Activated T-cell treated with anti-CD3 and anti-CD28 coated beads, Interleukin-2, amount 50 U/mL, for 72 hours (primary cell): ENCODE measurements at places on chromosomes 3 and 15.
A peak's percentile ranks its signal among the peaks of the same experiment; 100 is the strongest.

DNA sequence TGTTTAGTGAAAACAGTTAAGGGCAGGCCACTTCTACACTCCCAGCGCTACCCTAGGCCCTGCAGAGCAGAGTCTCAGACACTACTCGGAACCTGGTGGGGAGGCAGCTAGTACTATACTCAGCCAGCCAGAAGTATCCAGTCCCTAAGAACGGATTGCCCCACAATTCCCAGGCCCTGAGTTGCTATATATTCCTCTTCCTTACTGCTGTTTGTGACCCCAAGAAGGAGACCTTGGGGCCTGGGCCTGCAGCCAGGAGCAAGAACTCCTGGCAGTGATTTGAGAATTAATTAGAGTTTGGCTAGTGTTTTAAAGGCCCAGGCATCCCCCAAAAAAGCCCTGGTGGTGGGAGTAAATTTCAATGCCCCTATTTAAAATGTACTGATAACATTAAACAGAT, 87.7 kb downstream of the RBPMS2 start:
- no peak for DNase-seq

GRCh38 chr3:180183346-180183745, 146.6 kb upstream of the PEX5L start:
- no peak for DNase-seq

DNA sequence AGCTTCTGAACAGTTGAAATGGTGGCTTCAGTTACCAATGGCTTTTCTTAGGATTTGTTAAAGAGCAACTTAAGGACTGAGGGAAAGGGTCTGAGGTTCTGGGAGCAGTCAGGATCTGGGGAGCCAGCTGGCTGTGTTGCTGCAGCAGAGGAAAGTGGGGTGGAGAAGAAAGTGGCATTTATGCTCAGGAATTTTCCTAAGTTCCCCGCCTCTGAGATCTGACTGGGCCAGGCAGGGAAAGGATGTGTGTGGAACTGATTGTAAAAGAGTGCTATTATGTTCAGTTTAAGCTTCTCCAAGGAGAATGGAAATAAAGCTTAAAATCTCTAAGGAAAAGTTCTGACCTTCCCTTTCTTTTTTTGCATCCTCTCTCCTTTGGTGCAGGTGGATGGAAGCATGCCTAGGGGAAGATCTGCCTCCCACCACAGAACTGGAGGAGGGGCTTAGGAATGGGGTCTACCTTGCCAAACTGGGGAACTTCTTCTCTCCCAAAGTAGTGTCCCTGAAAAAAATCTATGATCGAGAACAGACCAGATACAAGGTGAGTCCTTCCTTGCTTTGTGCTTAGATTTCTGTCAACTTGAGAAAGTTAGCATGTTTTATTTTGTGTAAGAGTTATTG, 37.8 kb downstream of the IQGAP1 start:
- no peak for DNase-seq

DNA sequence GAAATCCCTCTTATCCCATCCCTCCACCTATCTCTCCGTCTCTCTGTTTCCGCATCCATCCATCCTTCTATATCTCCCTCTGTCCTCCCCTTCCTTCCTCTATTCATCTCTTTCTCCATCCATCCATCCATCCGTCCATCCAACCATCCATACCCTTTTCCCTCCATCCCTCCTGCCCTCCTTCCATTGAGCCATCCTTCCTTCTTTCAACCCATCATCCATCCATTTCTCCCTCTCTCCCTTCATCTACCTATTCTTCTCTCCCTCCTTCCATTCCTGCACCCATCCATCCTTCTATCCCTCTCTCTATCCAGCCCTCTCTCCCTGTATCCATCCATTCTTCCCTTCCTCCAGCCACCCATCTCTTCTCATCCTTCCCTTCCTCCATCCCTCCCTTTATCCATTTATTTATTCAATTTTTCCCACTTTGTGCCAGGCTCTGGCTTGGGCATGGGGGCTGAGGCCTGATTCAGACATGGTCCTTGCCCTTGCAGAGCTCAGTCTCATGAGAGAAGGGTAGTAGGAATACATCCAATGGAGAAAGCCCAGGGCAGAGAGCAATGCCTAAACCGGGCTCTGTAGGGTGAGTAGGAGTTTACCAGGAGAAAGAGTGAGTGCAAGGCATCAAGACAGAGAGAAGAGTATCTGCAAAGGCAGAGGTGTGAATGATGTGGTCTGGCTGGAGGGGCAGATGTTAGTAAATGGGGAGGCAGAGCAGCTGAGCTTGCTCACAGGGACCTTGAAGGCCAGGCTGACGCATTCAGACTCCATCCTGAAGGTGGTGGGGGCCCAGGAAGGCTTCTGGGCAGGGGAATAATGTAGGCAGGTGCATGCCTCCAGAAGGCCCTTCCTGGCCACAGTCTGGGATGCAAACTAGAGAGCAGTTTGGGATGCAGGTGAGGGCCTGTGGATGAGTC, 19.5 kb upstream of the FBLN2 start:
- DNase-seq = no peak

GRCh38 chr3:151318991-151319390, 2.4 kb upstream of the GPR87 start:
- DNase-seq = no peak

GRCh38 chr15:78067328-78068228, 9.9 kb downstream of the TBC1D2B start:
- no peak for DNase-seq

DNA sequence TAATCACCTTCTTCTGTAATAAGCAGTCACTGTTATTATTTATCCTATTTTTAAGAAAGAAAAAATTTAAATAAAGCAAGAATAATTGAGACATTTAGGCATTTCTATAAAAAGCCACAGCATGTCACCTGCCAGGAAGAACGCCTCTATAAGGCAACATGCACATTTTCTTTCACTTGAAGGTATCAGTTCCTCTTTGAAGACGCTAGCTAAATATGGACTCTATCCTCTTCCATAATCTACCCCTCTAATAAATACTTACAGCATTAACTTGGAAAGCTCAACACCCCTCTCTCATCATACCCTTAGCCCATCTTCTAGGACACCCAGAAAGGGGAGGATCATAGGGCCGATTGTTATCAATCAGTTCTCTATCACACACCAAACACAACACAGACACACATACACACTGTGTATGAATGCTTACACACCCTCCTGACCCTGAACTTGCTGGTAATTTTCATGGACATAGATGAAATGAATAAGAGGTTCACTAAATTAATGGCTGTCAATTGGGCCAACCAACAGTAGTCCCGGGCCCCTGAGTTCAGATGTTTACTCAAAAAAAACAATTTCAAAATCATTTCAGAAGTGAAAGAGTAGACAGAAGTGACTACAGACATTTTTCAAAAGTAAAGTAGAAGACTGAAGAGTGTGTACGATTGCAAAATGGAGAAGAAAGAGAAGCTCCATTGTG, 102.5 kb downstream of the ZMAT3 start:
- DNase-seq = no peak

GRCh38 chr3:155321418-155321817, 27.9 kb upstream of the STRIT1 start:
- no peak for DNase-seq

- peak; percentile 38 for DNase-seq
These were observed 2.1 kb downstream of the ATP11B start for GRCh38 chr3:182795389-182795782.

GRCh38 chr3:162200836-162201235, 704.2 kb downstream of the OTOL1 start:
- DNase-seq = no peak

- no peak for DNase-seq
These were observed 123.1 kb upstream of the DPH6 start for GRCh38 chr15:35669021-35669420.

GRCh38 chr3:10653241-10653640, 147.9 kb upstream of the ATP2B2 start:
- no peak for DNase-seq

- DNase-seq = no peak
These were observed 628.9 kb downstream of the FHIT start for GRCh38 chr3:60622349-60622748.

GRCh38 chr15:52095597-52096262, 16.8 kb downstream of the BCL2L10 start:
- no peak for DNase-seq

- no peak for DNase-seq
These were observed 39.3 kb downstream of the PLD1 start for GRCh38 chr3:171770689-171771620.

- no peak for DNase-seq
These were observed 13.1 kb downstream of the RSL24D1 start for GRCh38 chr15:55183679-55184078.

GRCh38 chr3:52722491-52722890, 16.6 kb downstream of the SPCS1 start:
- DNase-seq = no peak

- DNase-seq = no peak
These were observed 509.3 kb upstream of the TGFBR2 start for GRCh38 chr3:30097022-30097650.

DNA sequence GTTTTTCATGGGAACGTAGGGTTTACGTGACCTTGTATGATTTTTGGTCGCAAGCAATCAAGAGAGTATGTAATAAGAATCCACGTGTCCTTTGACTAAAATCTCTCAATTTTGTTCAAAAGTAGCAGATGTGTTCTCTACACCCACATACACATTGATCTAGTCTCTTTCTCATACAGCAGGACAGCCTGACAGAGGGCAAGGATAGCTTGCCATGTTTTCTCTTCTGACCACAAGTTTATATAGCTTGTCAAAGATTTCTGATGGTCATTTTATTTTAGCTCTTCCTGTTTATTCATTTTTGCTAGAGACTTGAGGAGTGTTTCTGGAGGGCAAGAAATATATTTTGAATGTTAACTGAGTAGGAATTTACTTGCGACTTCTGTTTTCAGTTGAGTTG, 570.2 kb upstream of the ALCAM start:
- DNase-seq = no peak

GRCh38 chr15:49901321-49901720, 217.7 kb downstream of the ATP8B4 start:
- no peak for DNase-seq

DNA sequence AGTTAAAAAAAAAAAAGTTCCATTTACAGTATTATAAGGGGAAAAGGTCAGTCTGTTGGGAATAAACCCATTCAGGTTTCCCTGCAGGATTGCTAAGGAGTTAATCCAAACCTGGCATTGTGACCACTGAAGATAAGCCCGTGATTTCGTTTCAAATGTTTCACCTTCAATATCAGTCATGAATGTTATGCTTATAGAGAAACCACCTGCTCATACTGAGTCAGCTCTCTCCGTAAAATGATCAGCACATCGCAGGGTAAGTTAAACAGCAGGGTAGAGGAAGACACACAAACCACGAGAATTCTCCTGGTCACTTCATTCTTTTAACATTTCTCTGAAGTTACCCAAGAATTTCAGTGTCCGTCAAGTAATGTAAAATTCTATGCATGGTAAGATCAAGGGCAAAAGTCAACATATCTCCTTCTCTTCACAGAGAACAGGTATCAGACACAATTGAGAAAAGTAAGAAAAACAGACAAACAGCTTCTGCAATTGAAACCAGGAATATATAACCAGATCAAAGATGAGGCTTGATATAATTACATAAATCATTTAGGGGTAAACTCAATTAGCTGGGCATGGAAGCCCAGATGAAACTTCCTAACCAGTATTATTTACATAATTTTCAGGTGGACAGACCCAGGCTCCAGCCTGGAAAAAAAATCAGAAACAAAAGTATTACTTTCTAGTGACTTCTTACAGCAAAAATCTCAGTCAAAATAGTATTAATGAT, 67.6 kb upstream of the ARHGEF3 start:
- DNase-seq = peak; percentile 21

DNA sequence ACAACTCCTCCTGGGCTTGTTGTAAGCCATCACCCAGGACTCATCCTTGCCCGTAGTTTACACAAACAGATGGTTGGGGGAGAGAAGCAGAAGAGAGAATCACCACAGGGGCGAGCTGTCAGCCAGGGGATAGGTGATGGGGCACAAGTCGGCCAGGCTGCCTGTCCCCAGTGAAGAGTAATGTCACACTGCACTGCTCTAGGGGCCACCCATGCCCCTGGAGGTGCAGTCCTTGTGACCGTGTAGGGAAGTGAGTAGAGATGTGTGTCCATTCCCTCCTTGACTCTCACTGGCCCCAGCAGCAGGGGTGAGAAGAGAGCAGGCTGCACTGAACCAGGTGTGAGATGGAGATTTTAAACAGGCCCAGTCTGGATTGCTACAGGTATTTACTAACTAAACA, 17.1 kb upstream of the PRSS50 start:
- no peak for DNase-seq

DNA sequence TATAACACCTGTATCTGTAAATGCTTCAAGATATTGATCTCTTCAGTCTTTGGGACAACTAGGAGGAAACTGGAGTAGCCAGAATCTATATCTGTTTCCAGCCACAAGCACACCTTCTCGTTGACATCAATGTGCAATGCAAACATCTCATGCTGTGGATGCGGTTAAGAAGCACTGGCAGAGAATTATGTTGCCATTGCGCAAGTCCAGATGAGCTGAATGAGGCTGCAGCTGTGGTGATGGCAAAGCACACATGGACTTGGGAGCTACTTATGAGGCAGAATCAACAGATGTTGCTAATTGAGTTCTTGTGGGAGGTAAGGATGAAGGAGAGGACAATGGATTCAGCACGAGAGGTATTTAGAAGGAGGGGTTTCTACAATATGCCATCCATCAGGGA, 90.9 kb downstream of the STRIT1 start:
- no peak for DNase-seq

DNA sequence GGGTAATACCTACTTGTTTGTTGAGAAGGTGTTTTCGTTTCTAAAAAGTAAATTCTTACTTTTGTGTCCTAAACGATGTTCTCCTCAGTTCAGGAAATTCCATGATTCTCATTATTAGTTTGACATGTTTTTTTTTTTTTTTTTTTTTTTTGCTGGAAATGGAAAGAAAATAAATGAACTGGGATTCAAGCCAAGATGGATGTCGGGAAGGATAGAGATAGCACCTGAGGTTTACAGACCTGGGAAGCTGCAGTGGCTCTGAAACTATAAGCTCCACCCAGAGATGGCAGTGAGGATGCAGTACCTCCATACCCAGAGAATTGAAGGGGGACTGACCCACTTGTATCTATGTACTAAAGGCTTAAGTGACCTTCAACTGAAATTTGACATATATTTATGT, 334.6 kb upstream of the TGFBR2 start:
- DNase-seq = no peak

DNA sequence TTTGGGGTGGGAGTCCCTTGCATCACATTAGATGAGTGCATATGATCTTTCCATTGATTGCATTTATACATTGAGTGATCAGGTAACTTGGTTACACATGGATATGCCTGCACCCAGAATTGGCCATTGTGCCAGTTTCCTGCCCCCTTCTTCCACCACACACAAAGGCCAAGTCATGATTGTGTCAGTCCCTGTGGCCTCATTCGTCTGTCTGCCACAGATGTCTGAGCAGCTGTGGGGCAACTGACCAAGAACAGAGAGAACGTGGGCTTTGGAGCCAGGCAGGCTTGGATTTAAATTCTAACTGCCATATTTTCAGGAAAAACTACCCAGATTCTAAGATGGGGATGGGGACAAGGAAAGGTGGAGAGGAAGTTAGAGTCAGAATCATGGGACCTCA, 27.0 kb downstream of the CCNL1 start:
- no peak for DNase-seq
